ENCODE measurements at places on chromosomes 3 and 15. TPM values are rescaled to one million over a fixed set of nuclear protein-coding genes. Genes with fewer than 3 reads are reported as not detected.

GRCh38 chr3:117756563-117756962, 1047.0 kb downstream of the TUSC7 start:
- H3K4me1 ChIP-seq: no peaks in the 10 kb centered on the region
- no peak overlapping the region for H3K4me3 ChIP-seq
- H3K27ac ChIP-seq: no peak overlapping the region
- DNase-seq: no peak
- no peaks in the 10 kb centered on the region for H3K36me3 ChIP-seq

- H3K4me1 ChIP-seq: no peaks in the 10 kb centered on the region
- H3K36me3 ChIP-seq: no peaks in the 10 kb centered on the region
- no peak overlapping the region for H3K4me3 ChIP-seq
- H3K27me3 ChIP-seq: no peaks in the 10 kb centered on the region
Observed at GRCh38 chr3:149151843-149152242, 22.4 kb downstream of the HPS3 start.

- no peaks in the 10 kb centered on the region for H3K36me3 ChIP-seq
- H3K27ac ChIP-seq: no peak overlapping the region
- no peak overlapping the region for H3K4me3 ChIP-seq
Observed at GRCh38 chr15:69692342-69692741, 239.7 kb downstream of the RPLP1 start.

GRCh38 chr15:79930516-79930915, 33.7 kb upstream of the MTHFS start:
- H3K27ac ChIP-seq: no peak overlapping the region
- H3K4me3 ChIP-seq: no peak overlapping the region
- no peaks in the 10 kb centered on the region for H3K36me3 ChIP-seq
- H3K27me3 ChIP-seq: no peaks in the 10 kb centered on the region
- no peaks in the 10 kb centered on the region for H3K4me1 ChIP-seq

CHST2 gene
- total RNA-seq: 85.0 TPM

ITGB5 gene
- total RNA-seq: 106 TPM

Data from uterus (tissue), 4 donors.